ENCODE measurements at places on chromosomes 1 and 21.

- DNase-seq, result no peak
Observed at GRCh38 chr1:117181630-117182041, 29.1 kb downstream of the VTCN1 start.

DNA sequence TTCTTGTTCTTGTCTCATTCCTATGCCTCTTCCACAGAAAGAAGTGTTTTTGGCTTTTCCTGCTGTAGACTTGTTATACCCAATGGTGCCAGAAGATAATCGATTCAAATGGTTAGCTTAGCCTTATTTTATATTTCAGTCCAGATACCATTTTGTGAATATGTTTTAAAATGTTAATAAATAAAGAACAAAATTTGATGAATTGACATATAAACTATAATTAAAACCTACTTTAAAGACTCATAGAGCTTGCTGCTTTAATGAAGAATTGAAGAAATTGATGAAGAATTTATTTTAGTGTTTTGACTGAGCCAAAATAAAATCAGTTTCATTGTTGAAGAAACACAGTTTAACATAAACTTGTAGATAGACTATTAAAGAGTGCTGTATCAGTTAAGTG lies 152.8 kb downstream of the MAGI3 start:
- DNase-seq, result no peak

DNA sequence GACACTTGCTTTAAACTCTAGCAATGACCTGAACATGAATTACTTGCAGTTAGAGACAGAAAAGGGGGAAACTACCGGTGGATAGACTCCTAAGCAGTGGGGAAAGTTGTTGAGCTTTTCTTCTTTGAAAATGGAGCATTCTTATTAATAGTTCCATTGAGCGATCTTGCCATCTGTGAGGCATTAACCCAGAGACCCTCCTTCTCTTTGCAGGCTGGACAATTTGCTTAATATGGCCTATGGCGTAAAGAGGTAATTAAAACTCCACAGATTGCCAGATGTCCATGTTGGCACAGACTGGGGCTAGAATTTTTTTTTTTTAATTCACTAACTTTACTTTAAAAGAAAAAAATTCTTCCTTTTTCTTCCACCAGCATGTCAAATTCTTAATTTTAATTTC lies 88.5 kb downstream of the ELAVL4 start:
- no peak for DNase-seq

DNA sequence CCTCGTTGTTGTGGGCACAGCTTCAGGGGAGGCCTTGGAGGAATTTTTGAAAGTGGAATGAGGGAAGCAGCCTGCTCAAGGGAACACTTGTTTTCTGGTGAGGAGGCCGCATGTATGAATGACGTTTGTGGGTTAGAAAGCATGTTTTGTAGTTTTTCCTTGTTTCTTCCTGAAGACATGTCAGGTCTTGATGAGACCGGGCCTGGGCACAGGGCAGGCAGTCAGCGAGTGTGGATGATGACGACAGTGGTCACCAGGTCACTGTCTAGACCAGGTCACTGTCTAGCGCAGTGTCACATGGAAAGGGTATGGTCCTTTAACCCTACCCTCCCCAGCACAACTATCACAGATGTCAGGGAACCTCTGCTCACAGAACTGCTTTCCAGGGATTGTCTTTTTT lies 7.3 kb downstream of the PSEN2 start:
- no peak for DNase-seq

DNA sequence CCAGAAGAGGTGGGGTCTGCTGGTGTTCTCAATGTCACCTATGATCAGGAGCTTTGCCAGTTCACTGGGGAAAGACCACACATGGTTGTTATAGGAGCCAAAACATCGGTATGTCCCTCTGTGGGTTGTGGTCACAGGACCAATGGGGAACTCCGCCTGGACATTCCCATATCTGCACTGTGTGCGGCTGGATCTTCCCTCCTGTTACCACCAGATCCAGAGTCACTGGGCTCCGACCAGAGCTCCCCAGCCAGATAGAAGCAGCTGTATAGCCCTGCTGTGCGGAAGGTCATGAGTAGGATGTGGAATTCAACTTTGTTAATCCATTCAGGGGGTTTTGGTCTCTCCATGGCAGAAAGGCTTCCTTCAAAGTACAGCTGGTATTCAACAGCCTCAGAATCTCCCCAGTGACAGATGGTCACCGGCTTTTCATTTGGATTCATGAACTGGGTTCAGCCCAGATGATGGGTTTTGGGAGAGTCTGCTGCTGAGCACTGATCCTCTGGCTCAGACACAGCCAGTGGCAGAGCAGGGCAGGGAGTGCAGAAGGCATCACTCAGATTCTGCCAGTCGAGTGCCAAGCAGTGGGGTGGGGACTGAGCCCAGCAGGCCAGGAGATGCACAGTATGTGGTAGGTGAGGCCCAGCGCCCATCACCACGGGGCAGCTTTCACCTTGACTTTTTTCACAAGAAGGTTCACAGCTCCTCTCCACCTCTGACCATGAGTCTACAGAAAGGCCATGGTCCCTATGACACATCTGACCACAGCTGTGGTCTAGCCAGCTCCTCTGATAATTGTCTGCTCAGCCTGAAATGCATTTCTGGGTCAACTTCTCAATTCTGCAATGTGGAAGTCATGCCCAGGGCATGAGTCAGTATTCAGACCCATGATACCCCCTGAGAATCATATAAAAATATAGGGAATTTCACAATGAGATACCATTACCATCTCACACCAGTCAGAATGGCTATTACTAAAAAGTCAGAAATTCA lies 2.9 kb upstream of the SHCBP1L start:
- DNase-seq, result no peak

DNA sequence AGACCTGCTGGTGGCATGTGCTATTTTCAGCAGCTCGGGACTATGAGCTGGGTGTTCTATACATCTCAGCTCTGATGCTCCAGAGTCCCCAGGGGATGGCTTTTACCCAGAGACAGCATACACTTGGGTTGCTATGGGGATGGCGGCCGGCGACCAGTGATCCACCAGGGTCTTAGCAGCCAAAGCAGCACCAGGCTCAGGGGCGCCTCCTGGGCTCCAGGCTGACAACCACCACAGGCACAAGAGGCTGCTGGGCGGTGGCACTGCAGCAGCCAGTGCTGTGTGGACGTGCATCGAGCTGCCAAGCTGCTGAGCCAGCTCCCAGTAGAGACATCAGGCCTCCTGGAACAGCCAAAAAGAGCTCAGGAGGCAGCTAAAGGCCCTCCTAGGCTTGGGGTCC lies 37.6 kb upstream of the CLSTN1 start:
- DNase-seq, result no peak

- DNase-seq, result peak; percentile 5
Observed at GRCh38 chr1:160007577-160008200, 24.1 kb downstream of the PIGM start.

- no peak for DNase-seq
Observed at GRCh38 chr1:24357038-24357437, 37.9 kb downstream of the GRHL3 start.

DNA sequence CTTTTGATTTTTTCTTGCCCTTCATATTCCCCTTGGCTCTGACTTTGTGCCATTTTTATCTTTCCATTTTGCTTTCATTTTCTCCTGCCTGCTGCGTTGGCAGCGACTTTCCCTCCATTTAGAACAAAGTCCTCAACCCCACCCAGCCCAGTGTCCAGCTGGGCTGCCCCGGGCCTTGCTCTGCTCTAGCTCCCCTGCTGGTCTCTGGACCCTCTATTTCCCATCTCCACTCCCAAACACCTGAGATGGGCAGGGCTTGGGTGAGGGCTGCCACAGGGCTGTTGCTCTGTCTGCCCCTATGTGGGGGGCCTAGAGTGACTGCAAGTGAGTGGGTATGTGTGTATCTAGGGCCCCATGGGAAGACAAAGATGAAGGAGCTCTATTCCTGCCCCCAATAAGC lies 7.3 kb upstream of the ADAM15 start:
- no peak for DNase-seq

DNA sequence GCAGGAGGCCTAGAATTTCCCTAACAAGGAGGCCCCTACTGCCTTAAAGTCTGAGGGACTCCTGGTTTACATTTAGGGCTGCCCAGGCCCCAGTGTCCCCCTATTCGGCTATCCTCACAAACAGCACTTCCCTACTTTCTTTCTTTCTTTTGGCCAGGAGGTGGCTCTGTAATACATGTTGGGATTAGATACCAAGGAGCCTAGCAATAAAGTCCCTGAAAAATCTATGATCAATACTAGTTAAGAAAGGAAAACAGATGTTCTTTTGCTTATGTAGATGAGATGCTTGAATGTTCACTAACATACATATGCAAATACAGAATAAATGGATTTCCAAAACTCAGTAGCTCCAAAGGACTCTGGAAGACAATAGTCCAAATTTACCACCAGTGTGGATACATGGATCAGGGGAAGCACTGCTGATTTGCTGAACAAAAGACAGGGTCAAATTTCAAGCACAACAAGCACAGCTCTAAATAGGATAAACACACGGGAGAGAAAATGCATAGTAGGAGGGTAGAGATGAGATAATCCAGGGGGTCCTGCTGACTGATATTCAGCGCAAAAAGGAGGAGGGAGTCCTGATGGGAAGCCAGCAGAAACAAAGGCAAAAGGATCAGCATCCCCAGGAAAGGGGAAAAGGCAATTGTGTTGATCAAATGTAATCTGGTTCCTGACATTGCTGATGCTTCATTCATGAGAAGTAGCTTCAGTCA lies 240.0 kb downstream of the NUF2 start:
- no peak for DNase-seq

DNA sequence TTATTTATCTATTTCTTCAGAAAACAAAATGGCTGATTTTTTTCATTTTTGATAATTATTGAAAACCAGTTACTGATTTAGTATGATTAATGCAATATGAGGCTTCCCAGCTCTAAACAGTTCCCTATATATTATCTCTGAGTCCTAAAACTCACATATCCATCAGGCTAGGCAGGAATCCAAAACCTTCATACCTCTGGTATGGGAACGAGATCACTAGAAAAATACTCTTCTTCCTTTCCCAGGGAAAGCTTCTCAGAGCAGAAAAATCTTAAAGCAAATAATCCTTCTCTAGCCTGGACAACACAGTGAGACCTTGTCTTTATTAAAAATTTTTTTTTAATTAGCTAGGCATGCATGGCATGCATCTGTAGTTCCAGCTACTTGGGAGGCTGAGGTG lies 42.5 kb downstream of the KDM5B start:
- no peak for DNase-seq

DNA sequence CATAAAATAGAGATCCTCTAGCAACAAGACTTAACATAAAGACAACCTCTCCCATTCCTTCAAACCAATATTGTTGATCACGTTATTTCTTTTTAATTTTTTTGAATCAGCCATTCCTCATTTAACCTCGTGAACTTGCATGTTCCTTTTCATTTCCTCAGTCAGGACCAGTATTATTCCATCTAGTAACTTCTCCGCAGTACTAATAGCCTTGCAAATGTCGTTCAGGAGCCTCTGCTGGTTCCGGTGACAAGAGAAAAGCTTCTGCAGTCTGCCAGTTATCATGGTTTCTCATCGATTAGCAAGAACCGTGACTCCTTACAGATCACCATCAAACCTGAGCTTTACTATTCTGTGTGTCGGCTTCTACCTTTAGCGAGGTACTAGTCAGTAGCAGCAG lies 3.0 kb downstream of the APP start:
- peak; percentile 71 for DNase-seq

Measured in NCI-H2029 treated with DMSO at 0.1 percent for 48 hours (cell line).